Fibroblast of upper back skin (primary cell): ENCODE measurements at places on chromosomes 1 and 21.

DNA sequence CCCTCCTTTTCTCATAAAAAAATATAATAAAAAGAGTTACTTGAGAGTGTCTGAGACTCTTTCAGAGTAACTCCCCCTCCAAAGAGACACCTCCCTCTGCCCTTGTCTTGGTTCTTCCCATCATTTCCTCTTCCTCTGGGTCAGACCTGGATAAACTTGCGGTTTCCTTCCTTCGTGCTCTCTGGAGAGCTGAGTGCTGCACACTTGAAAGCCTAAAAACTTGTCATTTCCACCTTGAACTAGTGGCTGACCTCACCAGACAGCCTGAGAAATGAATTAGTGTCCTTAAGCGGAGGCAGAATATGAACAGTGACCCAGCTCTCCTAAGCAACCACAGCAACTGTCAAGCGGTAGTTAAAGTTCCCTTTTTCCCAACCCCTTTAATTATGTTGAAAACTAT, 88.4 kb upstream of the PROX1 start:
- DNase-seq, result no peak

- DNase-seq, result no peak
Measured at GRCh38 chr1:216793303-216793702, 70.1 kb upstream of the ESRRG start.

DNA sequence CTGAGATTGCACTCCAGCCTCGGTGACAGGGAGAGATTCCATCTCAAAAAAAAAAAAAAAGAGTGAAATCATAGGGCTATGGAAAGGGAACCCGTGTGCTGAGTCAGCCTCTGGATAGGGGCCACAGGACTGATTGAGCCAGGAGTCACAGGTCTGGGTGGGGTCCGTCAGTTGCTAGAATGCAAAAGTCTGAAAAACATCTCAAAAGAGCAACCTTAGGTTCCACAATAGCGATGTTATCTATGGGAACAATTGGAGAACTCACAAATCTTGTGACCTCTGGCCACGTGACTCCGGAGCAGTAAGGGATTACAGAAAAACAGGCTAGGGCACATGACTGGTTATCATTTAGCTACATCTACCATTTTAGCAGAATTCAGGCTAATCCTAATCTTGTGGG, 32.8 kb upstream of the GREM2 start:
- peak; percentile 34 for DNase-seq

DNA sequence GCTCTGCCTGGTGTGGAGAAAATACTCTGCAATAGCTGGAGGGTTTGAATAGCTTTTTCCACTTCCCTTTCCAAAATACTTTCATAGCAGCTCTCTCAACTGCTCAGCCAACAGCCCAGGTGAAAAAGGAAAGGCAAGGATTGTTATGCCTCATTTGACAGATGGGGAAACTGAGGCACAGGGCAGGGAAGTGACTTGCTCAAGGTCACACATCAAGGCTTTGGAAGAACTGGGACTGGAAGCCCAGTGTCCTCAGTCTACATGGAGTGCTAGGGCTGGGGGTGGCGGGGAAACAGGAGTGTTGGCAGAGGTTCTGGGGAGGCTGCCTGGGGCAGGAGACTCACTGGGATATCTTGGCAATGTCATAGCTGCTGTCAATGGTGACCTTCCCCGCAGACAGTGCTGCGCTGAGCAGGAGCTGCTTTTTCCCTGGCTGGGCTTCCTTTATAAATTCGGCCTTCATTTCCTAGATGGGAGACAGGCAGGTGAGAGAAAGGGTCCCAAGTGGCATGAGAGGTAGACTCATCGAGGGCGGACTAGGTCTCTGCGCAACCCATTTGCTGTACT, 4.0 kb downstream of the CHI3L1 start:
- no peak for DNase-seq

DNA sequence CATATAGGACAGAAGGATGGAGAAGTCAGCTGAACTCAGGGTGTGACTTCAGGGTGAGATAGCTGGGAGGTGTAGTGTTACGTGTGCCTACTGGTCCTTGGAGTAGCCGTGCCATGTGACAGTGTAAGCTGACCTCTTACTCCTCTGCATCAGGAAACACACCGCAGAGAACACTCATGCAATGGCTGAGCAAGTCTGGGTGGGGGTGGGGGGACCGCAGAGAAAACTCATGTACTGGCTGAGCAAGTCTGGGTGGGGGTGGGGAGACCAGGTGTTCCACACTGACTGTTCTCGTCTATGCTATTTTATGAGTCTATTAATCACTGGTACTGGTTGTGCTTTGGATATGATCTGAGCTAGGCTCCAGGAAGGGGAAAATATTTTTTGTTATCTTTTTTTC, 233.1 kb downstream of the PAPPA2 start:
- peak; percentile 74 for DNase-seq

GRCh38 chr1:224623743-224624333, 7.7 kb downstream of the CNIH3 start:
- DNase-seq, result peak; percentile 94

DNA sequence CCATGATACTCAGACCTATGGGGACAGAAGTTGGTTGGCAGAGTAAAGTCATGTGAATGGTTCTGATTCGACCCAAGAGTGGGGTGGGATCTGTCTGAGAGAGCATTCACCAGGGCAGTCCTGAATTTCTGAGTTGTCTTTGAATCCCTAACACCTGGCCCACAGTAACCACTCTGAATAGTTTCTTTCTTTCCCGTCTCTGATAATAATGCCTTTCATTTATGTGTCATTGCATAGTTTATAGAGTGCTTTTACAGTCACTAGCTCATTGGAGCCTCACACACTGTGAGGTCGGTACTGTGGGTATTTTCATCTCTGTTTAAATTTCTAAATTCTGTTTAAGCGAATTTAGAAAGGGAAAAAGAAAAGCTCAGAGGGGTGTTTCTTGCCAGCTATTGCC, 147.1 kb downstream of the C1orf21 start:
- no peak for DNase-seq

DNA sequence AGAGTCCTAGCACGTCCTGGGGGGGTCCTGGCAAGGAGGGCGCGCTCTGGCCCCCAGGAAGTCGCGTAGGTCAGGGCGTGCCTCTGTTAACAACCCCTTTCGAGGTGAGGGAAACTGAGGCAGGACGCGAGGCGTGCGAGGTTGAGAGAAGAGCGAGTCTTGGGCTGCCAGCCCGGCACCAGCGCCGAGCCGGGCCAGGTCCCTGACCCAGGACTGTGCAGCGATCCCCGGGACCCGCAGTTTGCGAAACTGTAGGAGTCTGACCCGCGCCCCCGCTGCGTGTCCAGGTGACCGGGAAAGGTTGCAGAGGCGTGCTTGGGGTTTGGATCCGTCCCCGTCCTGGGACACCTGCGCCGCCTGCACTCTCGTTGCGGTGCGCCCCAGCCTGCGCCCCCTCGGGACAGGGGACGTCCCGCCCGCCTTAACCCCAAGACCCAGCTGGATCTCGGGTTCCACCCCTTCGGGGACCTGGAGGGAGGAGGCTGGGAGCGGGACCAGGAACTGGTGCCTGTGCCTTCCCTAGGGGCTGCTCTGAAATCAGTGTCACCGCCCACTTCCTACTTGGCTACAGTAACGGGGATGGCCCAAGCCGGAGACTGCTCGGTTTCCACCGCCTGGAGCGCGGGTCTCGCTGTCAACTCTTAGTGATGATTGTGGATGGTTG, 493 bp downstream of the DISC1 start:
- DNase-seq, result peak; percentile 31

- no peak for DNase-seq
Measured at GRCh38 chr1:109472779-109473178, 6.4 kb downstream of the SYPL2 start.

DNA sequence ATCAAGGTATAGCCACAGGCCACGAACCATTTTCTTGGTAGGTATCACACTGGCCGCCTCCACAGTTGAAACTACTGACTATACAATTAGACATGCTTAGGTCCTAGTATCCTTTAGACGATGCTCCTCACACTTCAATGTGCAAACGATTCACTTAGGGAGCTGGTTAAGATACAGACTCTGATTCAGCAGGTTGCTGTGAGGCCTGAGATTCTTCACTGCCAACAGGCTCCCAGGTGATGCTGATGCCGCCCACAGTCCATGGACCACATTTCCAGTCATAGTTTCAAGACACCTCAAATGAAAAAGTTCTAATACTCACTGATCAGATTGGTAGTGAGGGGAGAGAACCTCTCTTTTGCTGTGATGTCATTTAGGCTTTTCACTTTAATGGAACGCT, 6.8 kb downstream of the ATP5PO start:
- DNase-seq, result no peak

DNA sequence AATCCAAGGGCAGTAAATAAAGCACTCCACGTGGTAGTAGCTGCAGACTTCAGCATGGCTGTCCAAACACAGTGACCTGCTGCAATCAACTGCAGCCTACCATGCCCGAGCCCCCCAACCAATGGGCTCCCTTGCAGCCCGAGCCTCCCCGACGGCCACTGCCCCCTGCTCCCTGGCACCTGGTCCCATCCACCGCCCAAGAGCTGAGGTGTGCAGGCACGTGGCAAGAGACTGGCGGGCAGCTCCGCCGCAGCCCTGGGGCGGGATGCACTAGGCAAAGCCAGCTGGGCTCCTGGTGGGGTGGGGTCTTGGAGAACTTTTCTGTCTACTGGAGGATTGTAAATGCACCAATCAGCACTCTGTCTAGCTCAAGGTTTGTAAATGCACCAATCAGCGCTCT, 57.6 kb upstream of the RGS2 start:
- DNase-seq, result no peak

DNA sequence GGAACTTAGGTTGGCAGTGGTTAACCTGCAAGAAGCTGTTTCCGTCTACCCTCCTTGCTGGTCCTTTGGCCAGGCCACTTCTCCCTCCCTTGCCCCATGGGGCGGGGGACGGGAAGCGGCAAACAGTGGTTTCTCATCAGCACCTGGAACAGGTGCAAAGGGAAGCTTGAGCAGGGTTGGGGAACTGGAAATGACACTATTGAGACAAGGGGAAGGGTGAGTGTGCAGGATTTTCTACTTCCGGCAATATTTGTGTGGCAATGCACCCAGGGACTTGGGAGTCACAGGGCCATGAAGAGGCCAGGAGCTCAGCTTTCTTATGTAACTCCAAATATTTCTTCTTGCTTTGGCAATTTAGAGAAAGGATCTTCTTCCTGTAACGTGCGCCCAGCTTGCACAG, 29.0 kb upstream of the SARS1 start:
- DNase-seq, result no peak

DNA sequence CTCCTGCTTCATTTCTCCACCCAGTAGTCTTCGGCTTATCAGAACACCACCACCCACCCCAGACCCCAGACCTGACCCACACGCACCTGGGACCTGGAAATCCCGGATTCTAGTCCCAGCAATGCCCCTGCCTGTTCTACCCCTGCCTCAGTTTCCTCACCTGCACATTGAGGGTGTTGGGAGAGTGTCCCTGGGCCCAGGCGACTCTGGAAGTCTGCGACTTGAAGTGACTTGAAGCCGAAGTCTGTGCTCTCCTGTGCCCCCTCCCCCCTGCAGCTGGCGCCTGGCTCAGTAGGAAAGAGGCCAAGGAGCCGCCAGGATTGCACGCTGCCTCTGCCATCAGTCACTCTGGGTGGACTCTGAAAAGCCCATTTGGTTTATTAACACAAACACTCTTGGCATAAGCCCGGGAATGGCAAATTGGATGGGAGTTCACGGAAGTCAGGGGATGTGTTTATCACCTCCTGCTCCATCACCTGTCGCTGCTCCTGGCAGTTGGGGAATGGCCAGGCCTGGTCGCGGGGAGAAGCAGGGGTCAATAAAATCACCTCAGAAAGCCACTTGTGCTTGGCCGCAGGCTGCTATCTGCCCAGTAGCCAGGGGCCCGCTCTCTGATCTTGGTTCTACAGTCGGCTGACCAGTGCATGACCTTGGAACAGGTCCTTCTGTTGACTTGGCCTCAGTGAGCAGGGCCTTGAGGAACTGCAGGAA, 132.7 kb downstream of the ACTL8 start:
- DNase-seq, result no peak

DNA sequence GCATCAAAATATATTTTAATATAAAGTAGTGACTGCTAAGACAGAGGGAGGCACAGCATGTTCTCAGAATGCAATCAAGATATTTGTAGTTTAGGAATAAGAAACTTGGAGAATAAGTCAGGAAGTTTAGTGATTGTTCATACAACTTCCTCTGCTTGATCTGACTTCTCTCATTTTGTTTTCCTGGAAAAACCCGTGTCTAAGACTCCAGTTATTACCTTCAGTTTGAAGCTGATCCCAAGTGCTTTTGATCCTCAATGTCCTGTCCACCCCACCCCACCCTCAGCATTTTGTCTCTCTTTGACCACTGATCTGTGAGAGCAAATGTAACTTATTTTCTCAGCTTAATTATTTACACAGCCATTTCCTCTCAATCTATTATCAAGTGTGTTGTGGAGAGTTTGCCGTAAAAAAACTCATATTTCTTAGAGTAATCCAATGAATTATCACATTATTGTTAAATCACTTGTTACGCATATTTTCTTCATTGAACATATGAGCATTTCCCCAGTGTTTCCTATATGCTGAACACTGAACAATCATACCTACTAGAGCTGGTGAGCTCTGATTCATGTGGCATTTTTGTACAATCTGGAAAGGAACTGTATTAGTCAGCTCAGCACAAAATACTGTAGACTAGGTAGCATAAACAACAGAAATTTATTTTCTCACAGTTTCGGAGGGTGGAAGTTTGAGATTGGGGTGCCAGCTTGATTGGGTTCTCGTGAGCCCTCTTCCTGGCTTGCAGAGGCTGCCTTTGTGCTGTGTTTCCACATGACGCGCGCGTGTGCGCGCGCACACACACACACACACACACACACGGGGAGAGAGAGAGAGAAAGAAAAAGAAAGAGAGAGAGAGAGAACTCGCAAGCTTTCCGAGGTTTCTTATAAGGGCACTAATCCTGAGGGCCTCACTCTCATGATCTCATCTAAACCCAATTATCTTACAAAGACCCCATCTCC, 65.5 kb upstream of the DPYD start:
- no peak for DNase-seq

DNA sequence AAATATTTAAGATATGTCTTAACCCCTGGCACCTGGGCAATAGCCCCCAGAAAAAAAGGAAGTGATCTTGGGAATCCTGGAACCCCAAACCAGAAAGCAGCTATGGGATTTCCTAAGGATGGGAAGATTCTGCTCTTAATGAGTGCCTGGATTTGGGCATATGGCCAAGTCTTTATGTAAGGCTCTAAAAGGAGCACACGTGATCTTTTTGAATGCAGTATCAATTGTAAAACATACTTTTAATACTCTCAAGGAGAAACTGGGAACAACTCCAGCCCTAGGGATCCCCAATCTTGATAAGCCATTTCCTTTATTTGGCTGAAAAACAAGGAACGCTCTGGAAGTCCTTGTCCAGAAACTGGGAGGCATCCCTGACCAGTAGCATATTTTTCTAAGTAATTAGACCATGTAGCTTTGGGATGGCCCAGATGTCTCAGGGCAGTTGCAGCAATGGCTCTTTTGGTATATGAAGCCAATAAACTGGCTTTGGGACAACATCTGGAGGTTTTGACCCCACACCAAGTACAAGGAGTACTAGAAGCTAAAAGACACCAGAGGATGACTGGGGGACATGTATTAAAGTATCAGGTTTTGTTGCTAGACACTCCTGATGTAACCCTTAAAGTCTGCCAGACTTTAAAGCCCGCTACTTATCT, 80.9 kb upstream of the KIAA0040 start:
- no peak for DNase-seq

GRCh38 chr21:34743831-34744230, 75.0 kb downstream of the CLIC6 start:
- DNase-seq, result peak; percentile 75
